T-cell (primary cell): ENCODE measurements at places on chromosomes 5 and 9.

GRCh38 chr9:16970321-16970720, 99.9 kb upstream of the BNC2 start:
- no peaks in the 10 kb centered on the region for H3K36me3 ChIP-seq
- H3K4me3 ChIP-seq, result no peak overlapping the region
- H3K27me3 ChIP-seq, result no peaks in the 10 kb centered on the region
- H3K27ac ChIP-seq, result no peak overlapping the region
- H3K4me1 ChIP-seq, result no peaks in the 10 kb centered on the region

DNA sequence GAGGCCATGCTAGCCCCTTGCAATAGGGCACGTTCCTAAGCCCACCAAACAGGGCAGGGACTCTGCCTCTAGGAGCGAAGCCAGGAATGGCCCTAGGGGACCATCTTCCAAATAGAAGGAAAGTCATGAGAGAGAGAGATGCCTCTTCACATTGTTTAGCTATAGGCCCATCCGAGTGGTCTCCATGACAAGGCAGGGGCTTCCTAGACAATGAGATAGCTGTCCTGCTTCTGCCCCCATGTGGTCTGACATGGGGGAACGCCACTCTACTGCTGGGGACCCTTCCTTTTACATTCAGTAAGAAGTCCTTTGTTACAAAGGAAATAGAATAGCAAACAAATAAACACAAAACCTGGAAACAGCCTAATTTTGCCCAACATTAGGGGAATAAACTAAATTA, 17.9 kb upstream of the KIF4B start:
- H3K4me1 ChIP-seq, result no peaks in the 10 kb centered on the region
- peaks cover 1% of the 10 kb centered on the region for H3K27me3 ChIP-seq
- no peak overlapping the region for H3K27ac ChIP-seq
- no peak overlapping the region for H3K4me3 ChIP-seq
- no peaks in the 10 kb centered on the region for H3K36me3 ChIP-seq
- DNase-seq, result no peak

GRCh38 chr9:105148328-105149006, 96.0 kb upstream of the SLC44A1 start:
- H3K4me3 ChIP-seq, result no peak overlapping the region
- no peaks in the 10 kb centered on the region for H3K36me3 ChIP-seq
- H3K27ac ChIP-seq, result no peak overlapping the region

GRCh38 chr5:10420932-10421331, 20.7 kb upstream of the ROPN1L start:
- DNase-seq, result no peak
- H3K4me1 ChIP-seq, result peaks cover 9% of the 10 kb centered on the region
- no peak overlapping the region for H3K4me3 ChIP-seq
- H3K27me3 ChIP-seq, result no peaks in the 10 kb centered on the region
- no peak overlapping the region for H3K27ac ChIP-seq
- H3K36me3 ChIP-seq, result peaks cover 78% of the 10 kb centered on the region

GRCh38 chr5:106875591-106876297, 795.0 kb downstream of the EFNA5 start:
- no peaks in the 10 kb centered on the region for H3K27me3 ChIP-seq
- H3K4me3 ChIP-seq, result no peak overlapping the region
- DNase-seq, result no peak
- H3K36me3 ChIP-seq, result no peaks in the 10 kb centered on the region

DNA sequence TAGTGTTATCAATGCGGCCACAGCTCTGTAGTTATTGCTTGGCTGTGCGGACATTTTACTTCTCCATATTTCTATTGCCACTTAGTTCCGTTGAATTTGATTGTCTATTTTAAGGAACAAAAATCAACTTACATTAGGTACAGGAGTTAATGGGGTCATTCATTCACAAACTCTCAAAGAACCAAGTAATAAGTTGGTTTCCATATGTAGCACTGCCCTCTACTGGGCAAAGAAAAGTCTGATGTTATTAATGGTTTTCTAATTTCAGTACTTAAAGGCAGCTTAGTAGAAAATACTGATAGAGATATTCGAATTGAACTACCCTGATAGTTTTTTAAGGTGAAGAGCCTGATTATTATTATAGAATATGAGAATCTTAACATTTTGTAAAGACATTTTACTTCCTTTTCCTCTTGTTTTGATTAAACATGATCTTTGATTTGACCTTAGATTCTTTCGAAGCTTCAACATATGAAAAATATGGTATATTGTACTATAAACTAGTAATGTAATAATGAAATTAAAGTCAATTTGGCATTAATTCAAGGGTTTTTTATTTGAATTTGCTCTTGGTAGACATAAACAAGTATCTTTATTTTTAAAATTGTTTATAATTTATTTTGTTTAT, 119.5 kb upstream of the CTNND2 start:
- H3K27me3 ChIP-seq, result no peaks in the 10 kb centered on the region
- no peak overlapping the region for H3K4me3 ChIP-seq
- H3K36me3 ChIP-seq, result no peaks in the 10 kb centered on the region
- no peak overlapping the region for H3K27ac ChIP-seq
- DNase-seq, result no peak
- no peaks in the 10 kb centered on the region for H3K4me1 ChIP-seq

GRCh38 chr5:171606414-171607024, 179.1 kb upstream of the SMIM23 start:
- H3K4me1 ChIP-seq, result peaks cover 2% of the 10 kb centered on the region
- no peak overlapping the region for H3K27ac ChIP-seq
- no peaks in the 10 kb centered on the region for H3K27me3 ChIP-seq
- H3K4me3 ChIP-seq, result no peak overlapping the region
- DNase-seq, result no peak

DNA sequence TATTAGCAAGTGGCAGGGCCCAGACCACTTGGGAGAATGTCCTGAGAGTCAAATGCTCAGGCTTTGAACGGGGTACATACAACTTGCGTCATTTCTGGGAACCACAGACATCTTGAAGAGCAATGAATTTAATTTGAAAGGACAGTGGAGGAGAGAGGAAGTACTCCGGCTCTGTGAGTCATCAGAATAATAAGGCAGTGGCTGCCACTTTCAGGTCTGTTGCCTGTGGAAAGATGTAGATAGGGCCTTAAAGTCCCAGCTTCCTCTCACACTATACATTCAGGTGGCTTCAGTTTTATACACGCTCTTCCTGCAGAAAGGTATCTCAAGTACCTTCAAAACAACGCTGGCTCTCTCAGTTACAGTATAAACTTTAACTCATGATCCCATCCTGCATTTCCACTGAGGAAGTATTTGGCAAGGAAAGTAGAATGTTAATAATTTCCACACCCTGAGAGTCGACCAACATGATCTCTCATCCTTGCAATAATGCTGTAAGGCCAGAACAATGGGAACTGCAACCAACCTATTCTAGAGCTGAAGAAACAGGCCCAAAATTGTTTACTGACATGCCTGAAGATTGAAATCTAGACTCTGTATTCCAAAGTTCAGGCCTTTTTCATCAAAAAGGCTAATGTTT, 6.8 kb upstream of the PRUNE2 start:
- DNase-seq, result no peak
- peaks cover 7% of the 10 kb centered on the region for H3K27me3 ChIP-seq
- no peak overlapping the region for H3K4me3 ChIP-seq

GRCh38 chr9:70868661-70869652, 252.5 kb downstream of the TRPM3 start:
- no peaks in the 10 kb centered on the region for H3K4me1 ChIP-seq
- no peak overlapping the region for H3K4me3 ChIP-seq
- no peaks in the 10 kb centered on the region for H3K27me3 ChIP-seq

- no peaks in the 10 kb centered on the region for H3K27me3 ChIP-seq
- H3K27ac ChIP-seq, result no peak overlapping the region
- no peak for DNase-seq
- H3K36me3 ChIP-seq, result peaks cover 24% of the 10 kb centered on the region
Measured at GRCh38 chr9:113395000-113395861, 5.9 kb downstream of the ALAD start.

DNA sequence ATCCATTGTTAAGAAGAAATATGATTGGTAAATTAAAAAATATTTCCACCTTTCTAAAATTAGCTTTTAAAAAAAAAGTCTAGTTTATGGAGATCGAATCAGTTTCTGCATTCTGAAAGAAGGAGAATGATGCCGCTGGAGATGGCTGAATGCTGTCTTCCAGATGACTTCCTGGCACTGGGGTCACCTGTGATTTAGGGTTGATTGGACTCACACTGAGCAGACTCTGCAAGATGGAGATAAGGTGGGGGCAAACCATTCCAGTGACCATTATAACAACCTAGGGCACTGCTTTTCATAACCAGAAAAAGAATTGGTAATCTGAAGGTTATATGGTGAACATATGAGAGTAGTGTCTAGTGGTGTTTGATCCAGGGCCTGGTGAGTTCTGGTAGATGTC, 40.8 kb downstream of the RHOBTB3 start:
- no peaks in the 10 kb centered on the region for H3K36me3 ChIP-seq
- H3K27ac ChIP-seq, result no peak overlapping the region
- no peak overlapping the region for H3K4me3 ChIP-seq
- no peak for DNase-seq

DNA sequence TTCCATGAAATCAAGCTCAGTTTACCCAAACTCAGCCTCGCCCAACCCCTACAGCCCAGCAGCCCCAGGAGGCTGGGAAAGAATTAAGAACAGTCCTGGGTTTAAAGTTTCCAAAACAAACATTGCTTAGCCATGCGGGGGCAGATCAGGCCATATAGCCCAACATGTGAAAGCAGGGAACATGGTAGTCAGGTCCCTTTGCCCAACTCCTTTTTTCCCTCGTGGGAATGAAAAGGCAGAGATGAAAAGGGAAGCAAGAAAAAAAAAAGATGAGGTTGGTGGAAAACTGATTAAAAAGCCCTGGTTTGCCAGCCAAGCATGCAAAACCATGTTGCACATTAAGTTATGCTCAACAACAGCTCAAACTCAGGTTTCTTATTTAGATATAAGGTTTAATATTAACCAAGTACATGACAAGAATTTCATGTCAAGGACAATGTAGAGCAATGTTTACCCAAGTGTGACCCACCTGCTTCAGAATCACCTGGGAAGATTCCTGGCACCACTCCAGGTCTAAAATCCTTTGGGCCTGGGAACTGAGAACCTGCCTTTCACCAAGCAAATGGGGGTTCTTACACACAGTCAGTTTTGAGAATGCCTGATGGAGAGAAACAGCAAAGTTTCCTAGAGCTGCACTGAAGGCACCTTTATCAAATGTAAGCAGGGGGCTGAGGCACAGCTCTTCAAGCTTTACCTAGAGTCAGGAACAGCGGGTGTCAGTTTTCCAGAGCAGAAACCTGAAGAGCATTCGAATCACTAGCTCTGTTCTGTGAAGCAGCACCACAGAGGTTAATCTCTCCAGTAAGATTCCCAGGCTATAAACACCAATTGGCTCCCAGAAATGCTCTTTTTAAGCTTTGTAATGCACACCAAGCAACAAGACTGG, 1.7 kb downstream of the FREM1 start:
- peaks cover 2% of the 10 kb centered on the region for H3K27me3 ChIP-seq
- no peak overlapping the region for H3K4me3 ChIP-seq
- no peaks in the 10 kb centered on the region for H3K36me3 ChIP-seq
- no peaks in the 10 kb centered on the region for H3K4me1 ChIP-seq

- no peaks in the 10 kb centered on the region for H3K36me3 ChIP-seq
- DNase-seq, result no peak
- H3K4me1 ChIP-seq, result no peaks in the 10 kb centered on the region
- H3K27ac ChIP-seq, result no peak overlapping the region
Measured at GRCh38 chr5:157080286-157080685, 21.4 kb upstream of the HAVCR1 start.

GRCh38 chr5:15168358-15168757, 296.8 kb upstream of the ANKH start:
- no peak for DNase-seq
- H3K27ac ChIP-seq, result no peak overlapping the region
- no peaks in the 10 kb centered on the region for H3K27me3 ChIP-seq
- H3K36me3 ChIP-seq, result no peaks in the 10 kb centered on the region
- no peak overlapping the region for H3K4me3 ChIP-seq

- H3K4me1 ChIP-seq, result peaks cover 11% of the 10 kb centered on the region
- no peak overlapping the region for H3K27ac ChIP-seq
- H3K4me3 ChIP-seq, result no peak overlapping the region
- no peaks in the 10 kb centered on the region for H3K27me3 ChIP-seq
- no peaks in the 10 kb centered on the region for H3K36me3 ChIP-seq
- no peak for DNase-seq
Measured at GRCh38 chr5:369151-369868, 47.8 kb downstream of the AHRR start.

GRCh38 chr5:76956033-76956432, 3.2 kb downstream of the CRHBP start:
- no peak overlapping the region for H3K4me3 ChIP-seq
- no peak overlapping the region for H3K27ac ChIP-seq
- no peaks in the 10 kb centered on the region for H3K36me3 ChIP-seq
- no peak for DNase-seq

DNA sequence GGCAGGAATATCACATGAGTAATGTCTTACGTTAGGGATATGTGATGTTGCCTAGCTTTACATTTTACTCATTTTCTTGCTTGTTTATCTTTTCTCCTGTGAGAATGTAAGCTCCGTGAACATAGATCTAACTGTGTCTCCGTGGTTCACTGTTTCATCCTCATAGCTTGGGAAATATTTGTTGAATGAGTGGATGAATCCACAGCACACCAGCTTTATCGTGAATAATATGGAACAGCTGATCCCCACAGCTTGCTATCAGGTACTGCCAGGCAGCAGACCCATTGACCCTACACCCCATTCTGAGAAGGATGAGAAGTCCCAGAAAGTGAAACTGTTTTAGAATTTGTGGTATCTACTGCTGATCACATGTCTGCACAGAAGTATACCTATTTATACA, 106.8 kb upstream of the FBN2 start:
- no peaks in the 10 kb centered on the region for H3K27me3 ChIP-seq
- H3K36me3 ChIP-seq, result no peaks in the 10 kb centered on the region
- H3K27ac ChIP-seq, result no peak overlapping the region

DNA sequence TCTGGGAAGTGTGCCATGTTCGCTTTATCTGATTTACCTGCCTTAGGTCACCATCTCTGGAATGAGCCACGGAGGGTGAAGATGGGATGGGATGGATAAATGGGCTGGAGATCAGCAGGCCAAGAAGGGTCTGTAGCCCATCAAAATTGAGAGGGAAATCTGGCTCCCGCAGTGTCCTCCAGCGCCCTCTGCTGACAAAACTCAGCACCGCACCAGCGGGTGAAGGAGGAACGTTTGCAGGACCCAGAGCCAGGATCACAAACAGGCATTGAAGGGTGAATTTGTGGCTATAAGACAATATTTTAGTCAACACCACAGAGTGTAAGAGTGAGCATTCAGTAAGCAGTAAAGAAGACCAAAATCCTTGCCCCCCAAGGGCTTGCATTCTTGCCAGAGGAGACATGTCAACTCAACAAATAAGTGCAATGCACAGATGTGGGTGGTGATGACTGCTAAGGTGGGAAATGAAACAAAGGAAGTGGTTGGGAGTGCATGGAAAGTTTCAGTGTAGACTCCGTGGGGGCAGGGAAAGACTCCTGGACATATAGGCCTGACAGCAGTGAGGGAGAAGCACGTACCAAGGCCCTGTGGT, 124.4 kb downstream of the TENT4A start:
- H3K27me3 ChIP-seq, result no peaks in the 10 kb centered on the region
- no peaks in the 10 kb centered on the region for H3K36me3 ChIP-seq
- no peak overlapping the region for H3K4me3 ChIP-seq
- H3K27ac ChIP-seq, result no peak overlapping the region
- H3K4me1 ChIP-seq, result no peaks in the 10 kb centered on the region
- no peak for DNase-seq

GRCh38 chr5:65126542-65127069, 355.1 kb downstream of the ADAMTS6 start:
- H3K27me3 ChIP-seq, result no peaks in the 10 kb centered on the region
- no peak overlapping the region for H3K27ac ChIP-seq
- no peak overlapping the region for H3K4me3 ChIP-seq
- H3K36me3 ChIP-seq, result no peaks in the 10 kb centered on the region
- no peak for DNase-seq

GRCh38 chr9:114434878-114435311, 47.1 kb upstream of the AKNA start:
- H3K36me3 ChIP-seq, result no peaks in the 10 kb centered on the region
- no peak overlapping the region for H3K4me3 ChIP-seq
- H3K4me1 ChIP-seq, result no peaks in the 10 kb centered on the region
- no peak for DNase-seq
- H3K27me3 ChIP-seq, result peaks cover 8% of the 10 kb centered on the region
